C1 segment of cervical spinal cord (tissue), 14 donors: ENCODE measurements at places on chromosomes 6 and 20.

DNA sequence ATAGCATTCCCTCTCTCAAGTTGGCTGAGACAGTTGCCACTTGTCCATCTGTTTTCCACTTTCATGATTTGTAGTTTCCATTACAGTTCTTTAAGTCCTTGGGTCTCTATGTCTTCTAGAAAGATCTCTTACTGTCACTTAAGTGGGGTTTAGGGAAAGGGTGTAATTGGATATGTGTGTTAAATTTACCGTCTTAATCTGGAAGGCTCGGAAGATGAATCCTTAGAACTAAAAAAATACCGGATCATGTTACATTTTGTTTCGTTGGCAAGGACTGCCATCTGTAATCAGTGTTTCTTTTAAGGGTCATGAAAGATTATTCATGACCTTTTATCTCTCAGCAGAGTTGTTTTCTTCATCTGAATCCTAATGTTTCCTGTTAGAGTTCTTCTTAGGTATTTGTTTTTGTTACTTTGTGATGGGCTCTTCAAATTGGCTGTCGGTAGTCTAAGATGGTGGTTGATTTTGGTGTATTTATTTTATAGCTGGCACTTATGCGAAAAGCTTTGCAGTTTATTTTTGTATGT, 21.8 kb upstream of the BTBD3 start:
- DNase-seq: no peak

DNA sequence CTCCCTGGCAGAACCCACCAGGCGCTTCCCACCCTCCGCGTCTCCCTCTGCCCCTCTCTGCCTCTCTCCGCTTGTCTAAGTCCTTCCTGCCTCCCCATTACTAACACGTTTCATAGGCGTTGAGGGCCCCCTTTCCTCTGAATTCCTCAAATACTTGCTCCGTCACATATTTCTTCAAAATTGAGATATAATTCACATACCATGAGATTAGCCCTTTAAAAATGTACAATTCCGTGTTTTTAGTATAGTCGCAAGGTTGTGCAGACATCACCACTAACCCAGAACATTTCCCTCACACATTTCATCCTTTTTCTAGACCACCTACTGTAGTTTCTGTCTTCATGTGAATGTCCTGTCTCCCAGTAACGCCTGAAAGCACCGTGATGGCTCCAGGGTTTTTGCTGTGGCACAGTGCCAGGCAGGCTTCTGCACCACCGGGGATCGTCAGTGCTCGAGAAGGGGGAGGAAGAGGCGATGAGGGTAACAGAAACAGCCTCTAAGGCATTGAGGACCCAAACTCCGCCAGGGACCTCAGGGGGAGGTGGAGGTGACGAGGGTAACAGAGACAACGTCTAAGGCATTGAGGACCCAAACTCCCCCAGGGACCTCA, 141.9 kb upstream of the SNX9 start:
- no peak for DNase-seq

- no peak for DNase-seq
Measured at GRCh38 chr20:45012682-45013302, 46.5 kb downstream of the STK4 start.

DNA sequence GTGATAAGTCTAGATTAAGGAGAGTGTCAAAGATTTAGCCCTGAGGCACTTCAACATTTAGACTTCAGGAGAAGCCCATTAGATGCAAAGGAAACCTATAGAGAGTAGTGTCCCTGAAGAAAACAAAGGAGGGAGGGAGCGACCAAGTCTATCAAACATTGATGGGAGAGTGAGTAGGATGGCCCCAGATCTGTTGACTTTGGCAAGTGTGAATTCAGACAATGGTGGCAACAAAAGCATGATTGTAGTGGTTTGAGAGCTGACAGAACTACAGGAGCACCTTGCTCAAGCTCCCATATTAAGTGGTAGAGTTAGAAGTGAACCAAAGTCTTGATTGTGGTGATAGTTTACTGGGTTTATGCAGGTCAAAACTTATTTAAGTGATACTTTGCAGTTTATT, 979 bp upstream of the ABCF1 start:
- DNase-seq: no peak

GRCh38 chr20:53839423-53840176, 230.8 kb downstream of the BCAS1 start:
- no peak for DNase-seq

DNA sequence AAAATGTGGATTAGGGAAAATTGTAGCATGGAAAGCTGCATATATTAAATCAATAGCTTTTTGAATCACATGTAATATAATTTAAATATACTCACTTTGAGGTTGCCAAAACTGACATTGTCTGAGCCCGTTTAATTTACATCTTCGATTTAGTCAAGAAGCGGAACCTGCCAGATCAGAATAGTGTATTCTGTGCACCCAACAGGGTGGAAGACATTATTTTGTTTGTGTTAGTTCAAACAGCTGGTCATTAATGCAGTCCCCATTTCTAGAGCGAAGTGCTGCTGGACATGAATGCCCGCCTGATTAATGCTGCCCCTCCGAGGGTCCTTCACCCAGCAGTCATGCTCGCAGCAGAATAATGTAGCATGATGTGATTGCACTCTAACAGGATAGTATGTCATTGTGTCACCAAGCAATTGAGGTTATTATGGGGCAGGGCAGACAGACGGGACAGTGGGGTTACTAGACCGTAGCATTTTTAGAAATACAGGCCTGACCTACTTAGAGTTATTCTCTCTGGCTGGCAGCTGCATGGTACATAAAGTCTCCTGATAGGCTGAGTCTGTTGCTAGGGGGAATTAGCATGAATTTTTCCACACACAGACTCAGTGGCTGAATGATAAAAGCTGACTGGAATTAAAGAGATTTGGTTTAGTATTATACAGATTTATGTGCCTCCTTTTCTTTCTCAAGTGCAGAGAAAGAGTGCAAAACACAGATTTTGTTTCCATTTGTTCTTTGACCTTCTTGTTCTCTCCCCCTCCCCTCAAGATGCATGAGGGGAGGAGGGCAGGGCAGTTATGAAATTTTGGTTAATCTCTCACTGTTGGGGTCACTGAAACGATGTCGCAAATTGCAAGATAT, 147.1 kb downstream of the PRL start:
- no peak for DNase-seq

DNA sequence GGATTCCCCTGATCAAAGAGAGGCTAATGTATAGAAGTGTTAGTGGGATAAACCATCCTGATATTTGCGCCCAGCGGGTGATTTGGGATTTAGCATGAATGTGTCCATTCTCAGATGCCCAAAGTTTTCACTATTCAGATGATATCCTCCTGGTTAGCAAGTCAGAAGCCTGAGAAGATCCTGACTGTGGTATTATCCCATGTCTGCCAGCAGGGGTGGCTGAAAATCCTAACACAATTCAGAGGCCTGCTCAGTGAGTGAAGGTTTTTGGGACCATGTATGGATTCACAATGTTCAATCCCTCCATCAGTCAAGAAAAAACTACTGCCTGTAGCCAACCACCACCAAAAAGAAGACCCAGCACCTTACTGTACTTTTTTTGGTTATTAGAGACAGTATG, 34.1 kb upstream of the SPACA1 start:
- no peak for DNase-seq

DNA sequence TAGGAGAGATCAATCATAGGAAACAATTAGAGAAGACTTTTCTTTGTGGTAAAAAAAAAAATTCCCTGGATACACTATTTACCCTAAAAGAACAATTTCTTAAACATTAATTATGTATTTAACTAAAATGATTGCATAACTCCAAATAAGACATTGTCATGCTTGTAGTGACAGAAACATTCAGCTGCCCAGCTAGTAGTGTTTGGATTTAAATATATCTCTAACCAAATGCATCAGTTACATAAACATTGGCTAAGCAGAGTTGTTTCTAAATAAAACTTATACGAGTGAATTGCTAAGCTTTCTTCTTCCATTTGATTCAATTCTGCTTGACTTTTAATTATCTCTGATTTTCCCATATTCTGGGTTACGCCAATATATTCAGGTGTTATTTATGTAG, 23.7 kb downstream of the MLIP start:
- DNase-seq: no peak

- DNase-seq: no peak
Measured at GRCh38 chr6:117729613-117730012, 54.3 kb downstream of the NUS1 start.

- DNase-seq: no peak
Measured at GRCh38 chr20:41616228-41616627, 1.9 kb downstream of the CHD6 start.

DNA sequence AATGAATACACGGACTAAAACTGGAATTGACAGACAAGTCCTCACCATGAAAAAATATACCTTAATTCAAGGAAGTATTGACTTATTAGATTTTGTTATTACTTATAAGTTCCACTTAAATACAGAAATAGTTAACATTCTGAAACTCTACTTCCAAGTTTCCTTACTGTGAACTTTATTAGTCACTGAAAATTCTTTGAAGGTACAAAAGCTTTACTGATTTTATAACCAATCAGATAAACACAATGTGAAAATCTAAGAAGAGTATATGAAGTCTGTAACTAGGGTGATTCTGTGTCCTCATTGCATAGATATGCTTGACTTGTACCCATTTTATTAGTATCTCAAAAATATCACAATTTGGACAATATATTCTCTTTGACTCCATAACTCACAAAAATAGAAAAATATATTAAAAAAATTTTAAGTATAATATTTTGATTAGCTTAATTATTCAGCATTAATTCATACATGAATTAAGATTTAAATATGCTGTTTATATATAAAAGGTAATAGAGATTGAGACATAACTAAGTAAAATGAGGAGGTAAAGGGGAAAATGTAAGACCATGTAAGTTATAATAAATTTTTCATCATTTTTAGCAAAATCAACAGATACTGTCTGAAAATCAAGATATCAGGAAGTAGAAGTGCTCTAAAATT, 6.6 kb downstream of the NAPB start:
- no peak for DNase-seq

DNA sequence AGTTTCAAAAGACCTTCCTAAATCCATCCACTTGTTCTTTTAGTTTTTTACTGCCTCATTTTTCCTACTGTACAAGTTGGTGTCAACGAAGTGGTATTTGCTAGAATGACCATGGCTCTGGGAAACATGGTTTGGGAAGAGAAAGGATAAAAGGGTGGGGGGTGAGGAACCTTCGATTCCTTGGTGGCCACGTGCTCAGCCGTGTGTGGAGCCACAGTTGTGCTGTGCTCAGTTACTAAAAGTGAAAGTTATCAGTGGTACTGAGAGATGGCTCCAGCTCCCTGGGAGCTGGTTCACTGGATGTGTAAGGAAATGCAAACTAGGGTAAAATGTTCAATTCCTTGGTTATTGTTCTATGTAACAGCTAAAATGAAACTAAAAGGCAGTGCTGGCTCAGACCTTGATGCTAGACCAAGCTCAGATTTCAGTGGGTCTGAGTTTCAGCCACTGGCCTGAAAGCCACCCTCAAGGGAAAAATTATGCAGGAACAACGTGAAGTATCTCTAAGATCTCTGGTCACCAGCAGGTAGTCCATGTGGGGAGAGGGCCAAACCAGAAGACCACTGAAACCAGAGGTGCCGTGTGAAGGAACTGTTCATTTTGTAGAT, 7.4 kb upstream of the SLC22A2 start:
- no peak for DNase-seq

- DNase-seq: no peak
Measured at GRCh38 chr20:31962761-31963160, 5.2 kb upstream of the XKR7 start.

- no peak for DNase-seq
Measured at GRCh38 chr6:40517654-40518053, 69.5 kb downstream of the LRFN2 start.
